ENCODE measurements at places on chromosomes 13 and 19.

GRCh38 chr19:53868892-53869804 lies 1.5 kb downstream of the MYADM start:
- no peak for DNase-seq

DNA sequence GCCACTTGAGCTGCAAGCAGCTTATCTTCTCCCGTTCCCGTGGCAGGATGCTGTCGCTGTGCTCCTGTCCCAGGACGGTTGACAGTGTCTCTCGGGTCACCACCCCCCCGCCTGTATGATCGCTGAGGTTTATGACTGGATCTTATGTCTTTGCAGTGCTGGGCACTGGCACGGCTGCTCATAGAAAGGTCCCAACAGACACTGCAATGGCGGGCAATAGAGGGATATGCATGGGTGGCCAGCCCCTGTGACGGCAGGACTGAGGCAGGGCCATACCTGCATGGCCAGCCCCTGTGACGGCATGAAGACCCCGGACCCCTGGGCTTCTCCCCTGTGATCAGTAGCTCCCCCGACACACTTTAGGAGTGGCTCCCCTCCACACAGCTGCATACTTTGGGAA lies 307.2 kb downstream of the TEX29 start:
- DNase-seq, result no peak

DNA sequence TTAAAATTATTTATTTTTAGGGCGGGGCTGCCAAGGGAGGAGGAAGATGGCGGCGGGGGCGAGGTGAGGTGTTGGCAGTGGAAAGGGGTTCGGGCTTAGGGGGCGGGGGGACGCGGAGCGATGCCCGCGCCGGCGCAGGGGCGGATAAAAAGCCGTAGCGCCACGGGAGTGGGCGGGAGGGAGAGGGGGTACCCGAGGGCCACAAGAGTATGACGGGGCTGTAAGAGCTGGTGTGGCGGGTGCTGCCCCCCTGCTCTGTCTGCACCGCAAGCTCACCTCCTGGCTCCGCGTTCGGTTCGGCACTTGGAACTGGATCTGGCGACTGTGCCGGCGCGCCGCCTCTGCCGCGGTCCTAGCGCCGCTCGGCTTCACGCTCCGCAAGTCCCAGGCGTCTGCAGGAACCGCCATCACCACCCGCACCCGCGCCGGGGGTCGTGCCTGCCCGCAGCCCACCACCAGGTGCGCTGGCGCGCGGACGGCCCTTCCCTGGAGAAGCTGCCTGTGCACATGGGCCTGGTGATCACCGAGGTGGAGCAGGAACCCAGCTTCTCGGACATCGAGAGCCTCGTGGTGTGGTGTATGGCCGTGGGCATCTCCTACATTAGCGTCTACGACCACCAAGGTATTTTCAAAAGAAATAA lies 265.2 kb upstream of the SGCG start:
- peak; percentile 30 for DNase-seq

DNA sequence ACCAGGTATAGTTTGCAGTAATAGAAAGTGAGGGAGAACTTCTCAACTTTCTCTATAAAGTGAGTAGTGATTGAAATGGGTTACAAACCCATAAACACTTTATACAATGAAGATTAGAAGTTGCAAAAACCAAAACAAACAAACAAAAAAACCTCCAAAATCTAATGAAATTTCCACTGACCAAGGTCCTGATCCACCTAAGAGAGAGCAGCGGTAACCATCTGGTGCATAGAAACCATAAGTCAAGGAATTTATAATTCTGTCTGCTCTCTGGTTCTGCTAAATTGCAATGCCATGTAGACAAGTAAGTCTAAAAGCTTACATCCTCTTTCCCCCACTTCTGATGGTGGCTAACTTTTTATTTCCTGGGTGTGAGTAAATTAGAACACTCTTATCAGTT lies 463.4 kb downstream of the EFNB2 start:
- no peak for DNase-seq

DNA sequence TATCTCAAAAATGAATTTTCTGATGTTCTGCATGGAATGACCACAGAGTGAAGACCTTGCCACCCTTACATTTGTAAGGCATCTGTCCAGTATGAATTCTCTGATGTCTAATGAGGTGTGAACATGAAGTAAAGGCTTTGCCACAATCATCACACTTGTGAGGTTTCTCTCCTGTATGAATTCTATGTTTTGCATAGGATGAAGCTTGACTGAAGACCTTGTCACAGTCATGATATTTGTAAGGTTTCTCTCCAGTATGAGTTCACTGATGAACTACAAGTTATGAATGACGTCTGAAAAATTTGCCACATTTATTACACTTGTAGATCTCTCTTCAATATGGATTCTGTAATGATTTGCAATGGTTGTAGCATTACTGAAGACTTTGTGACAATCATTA lies 13.3 kb downstream of the ZNF816 start:
- no peak for DNase-seq

DNA sequence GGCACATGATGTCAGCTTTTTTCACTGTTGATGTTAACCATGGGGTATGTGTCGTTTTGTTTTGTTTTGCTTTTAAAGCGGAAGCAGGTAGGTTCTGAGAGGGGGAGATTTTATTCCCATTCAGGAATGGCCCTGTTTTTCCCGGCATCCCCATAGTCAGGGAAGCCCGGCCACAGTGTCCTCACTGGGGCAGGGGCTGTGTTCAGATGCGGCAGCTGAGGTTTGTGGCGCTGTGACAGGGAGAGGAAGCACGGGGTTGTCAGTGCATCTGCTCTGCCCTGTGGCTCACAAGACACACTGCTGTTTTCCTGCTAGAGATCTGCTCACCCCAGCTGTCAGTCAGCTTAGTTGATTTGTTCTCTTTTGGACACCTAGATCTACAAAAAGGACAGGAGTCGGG lies 27.6 kb downstream of the ANKRD27 start:
- no peak for DNase-seq

DNA sequence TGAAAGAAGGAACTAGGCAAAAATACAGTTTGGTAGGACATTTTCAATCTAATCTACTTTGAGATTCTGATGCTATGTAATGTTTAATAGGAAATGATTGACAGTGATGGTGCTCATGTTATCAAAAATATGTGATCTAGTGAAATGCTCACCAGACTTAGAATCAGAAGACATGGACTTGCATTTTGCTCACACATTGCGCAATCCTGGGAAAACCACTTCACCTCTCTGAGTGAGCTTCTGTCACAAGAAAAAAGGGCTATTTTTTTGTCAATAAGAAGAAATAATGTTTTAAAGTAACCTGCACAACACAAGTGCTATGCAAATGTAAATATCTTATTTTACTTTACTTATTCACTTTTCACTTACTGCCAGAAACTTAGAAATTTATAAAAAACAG lies 380.9 kb upstream of the HTR2A start:
- DNase-seq, result no peak

DNA sequence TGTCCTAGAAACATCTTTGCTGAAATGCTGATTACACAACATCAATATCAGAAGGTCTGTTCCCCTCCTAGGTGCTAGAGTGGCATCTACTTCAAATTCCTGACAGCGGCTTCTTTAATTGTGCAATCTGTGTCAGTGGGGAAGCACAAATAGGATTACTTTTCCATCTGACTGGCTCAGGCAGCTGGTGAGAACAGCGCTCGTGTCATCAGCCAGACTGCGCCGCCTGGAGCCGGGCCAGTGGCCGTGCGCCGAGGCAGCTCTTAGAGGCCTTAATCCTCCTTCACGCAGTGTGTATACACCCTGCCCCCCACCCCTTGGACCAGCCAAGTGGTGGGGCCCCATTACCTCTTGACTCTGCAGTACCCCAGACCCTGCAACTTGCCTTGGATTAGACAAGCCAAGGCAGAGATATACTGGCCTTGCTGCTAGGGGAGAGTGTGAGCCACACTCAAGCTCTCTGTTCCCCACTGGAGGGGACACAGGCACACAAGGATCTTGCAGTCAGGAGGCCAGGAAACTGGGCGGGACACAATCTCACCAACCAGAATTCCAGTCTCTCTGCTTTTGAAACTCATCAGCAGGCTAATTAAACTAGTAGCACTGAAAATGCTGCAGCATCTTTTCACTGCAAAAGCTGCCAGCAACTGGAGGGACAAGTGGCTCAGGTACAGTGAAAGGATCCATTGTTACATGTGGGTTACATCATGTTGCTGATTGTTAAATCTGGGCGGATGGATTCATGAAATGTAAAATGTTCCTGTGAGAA lies 48.9 kb upstream of the EPHX3 start:
- no peak for DNase-seq

- peak; percentile 66 for DNase-seq
Observed at GRCh38 chr19:11091703-11092153, 2.5 kb downstream of the LDLR start.

GRCh38 chr19:2433854-2434253 lies 6.5 kb upstream of the TIMM13 start:
- DNase-seq, result no peak

DNA sequence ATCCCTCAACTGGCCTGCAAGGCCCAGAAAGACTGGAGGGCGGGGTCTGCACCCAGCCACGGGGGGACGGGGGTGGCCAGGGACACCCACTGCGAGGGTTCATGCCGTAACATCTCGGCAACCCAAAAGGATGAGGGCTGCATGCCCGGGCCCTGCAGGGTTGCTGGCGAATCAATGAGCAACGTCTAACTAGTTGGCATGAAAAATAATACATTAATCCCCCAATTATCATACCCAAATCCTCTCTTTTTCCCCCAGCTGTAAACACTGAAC lies 232.2 kb downstream of the TUBA3C start:
- DNase-seq, result no peak

DNA sequence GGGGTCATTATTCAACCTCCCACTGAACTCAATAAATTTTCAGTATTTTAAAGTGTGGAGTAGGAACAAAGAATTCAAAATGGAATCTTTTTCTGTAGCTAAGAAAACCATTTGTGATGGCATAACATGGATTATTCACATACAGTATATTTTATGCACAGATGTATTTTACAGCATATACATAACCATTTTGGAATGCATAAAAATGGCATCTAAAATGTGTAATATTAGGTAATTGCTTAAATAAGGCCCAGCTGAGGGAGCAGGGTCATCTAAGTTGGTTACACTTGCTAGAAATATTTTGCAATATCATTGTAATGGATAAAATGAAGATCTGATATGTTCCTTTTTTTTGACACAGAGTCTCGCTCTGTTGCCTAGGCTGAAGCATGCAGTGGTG lies 146.9 kb downstream of the LMO7 start:
- DNase-seq, result no peak

DNA sequence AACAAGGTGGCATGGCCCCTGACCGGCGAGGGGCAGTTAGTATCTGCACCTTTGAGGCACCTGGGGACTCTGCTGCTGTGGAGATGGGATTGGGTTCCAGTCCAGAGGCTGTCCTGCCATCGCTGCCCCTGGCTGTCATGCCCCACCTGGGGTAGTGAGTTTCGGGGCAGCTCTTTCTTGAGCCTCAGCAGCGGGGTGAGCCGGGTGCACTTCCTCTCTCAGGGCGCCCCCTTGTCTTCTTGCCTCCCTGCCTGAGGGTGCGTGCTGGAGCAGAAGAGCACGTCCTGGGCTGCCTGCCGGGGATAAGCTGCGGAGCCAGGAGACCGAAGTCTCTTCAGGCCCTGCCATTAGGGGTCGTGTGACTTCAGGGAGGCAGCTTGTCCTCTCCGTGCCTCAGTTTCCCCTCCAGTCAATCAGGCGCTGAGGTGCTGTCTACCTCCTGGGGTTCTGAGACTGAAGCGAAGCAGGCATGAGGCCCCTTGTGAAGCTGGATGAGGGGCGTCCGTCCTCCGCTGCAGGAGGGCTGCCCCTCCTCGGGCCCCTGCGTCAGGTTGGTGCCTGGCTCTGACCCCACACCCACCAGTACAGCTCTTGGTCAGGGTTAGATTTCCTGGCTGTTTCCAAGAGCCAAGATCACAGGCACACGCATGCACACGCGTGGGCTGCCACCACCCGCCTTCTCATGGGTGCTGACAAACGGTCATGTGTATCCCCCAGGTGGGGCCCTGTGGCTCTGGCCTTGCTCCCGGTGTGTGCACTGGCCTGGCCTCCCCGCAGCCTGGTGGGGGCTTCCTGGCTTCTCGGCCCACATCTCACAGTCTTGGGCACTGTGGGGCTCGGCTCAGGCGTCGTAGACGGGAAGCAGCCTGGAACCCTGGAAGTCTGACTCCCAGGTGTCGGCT lies 8.3 kb downstream of the GNA11 start:
- no peak for DNase-seq

DNA sequence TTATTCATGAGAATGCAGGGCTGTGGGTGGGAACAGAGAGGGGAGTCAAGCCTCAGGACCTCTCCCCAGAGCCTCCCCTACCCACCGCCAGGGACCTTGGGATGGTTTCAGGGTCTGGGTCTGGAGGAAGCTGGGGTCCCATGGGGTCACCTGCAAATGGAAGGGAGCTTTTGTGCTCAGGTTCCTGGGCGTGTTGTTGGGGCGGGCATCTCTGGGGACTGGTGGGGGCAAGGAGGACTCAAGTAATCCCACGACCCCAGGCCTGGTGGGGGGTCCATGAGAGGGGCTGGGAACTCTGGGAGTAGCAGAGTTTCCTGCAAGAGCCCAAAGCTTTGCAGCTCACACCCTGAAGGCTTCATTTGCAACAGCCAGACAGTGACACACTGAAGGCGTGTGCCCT lies 60.2 kb downstream of the UNC13A start:
- DNase-seq, result no peak

- no peak for DNase-seq
Observed at GRCh38 chr13:95535243-95535642, 17.3 kb upstream of the CLDN10 start.

DNA sequence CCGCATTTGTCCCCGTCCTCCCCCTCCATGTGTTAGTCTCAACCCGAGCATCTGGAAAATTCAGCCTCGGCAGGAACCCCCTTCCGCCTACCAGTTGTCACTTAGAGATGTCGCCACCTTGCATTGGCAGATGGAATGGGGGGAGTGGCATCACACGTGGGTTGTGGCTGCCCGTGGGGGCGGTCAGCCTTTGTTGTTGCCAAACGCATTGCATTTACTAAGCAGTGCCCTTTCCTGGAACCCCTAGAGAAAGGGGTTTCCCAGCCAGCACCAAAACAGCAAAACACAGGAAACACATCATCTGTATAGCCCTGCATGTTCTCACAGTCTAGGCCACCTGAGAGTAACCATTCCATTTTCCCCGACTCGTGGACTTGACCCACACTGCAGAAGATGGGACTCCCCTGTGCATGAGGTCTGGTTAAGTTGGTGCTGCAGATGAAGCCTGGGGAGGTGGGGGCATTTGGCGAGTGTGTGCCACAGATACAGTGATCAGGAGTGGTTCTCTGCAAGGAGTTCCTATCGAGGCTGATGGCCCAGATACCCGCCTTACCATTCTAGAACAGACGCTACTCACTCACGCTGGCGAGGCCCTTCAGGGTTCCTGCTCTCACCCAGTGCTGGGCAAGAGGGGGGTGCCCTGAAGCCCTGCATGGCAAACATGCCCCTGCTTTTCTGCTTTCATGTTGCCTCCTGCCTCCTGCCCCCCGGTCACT lies 38.3 kb downstream of the TMED1 start:
- DNase-seq, result no peak

- DNase-seq, result no peak
Observed at GRCh38 chr13:90270226-90270625, 1077.3 kb upstream of the MIR17HG start.

- no peak for DNase-seq
Observed at GRCh38 chr13:99865420-99865930, 106.1 kb downstream of the ZIC5 start.

DNA sequence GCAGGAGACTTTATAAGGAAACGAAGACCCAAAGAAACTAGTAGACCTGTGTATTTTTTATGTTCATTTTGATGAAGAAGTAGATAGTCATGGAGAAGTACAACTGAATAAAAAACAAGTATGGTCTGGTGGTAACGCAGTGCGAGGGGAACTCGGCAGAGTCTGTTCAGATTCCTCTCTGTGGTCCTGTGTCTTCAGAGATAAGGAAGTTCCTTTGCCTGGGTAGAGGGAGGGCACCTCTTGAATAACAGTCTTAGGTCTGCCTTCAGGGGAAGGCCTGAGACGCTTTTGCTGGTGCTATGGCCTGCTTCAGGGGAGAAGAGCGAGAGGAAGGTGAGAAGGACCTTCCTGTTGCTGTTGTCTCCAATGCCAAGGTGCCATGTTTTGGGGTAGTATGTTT lies 25.9 kb upstream of the SLC46A3 start:
- no peak for DNase-seq
